ENCODE measurements at places on chromosomes 4 and X.

GRCh38 chr4:14069886-14070285, 442.4 kb upstream of the BOD1L1 start:
- no peak overlapping the region for H3K27ac ChIP-seq
- peaks cover 7% of the 10 kb centered on the region for H3K27me3 ChIP-seq
- H3K36me3 ChIP-seq = no peaks in the 10 kb centered on the region
- DNase-seq = no peak
- H3K4me1 ChIP-seq = no peaks in the 10 kb centered on the region

DNA sequence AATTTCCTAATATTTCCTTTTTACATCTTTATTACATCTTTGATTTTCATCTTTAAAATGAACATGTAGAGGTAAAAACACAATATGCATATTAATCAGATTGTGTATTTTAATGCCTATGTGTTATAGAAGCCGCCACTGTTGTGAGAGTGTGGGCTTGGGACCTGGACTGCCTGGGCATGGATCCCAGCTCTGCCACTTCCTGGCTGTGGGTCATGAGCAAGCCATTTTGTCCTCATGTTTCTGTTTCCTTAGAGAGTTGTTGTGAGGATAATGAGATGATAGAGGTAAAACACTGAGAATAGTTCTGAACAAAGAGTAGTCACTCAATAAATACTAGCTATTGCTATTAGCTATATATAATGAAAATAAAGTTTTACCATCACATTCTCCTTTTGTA, 38.4 kb upstream of the SCOC start:
- H3K4me3 ChIP-seq = no peak overlapping the region
- H3K36me3 ChIP-seq = no peaks in the 10 kb centered on the region
- no peak overlapping the region for H3K27ac ChIP-seq
- H3K4me1 ChIP-seq = peaks cover 10% of the 10 kb centered on the region
- no peaks in the 10 kb centered on the region for H3K27me3 ChIP-seq

- no peaks in the 10 kb centered on the region for H3K4me1 ChIP-seq
- H3K4me3 ChIP-seq = no peak overlapping the region
- H3K36me3 ChIP-seq = peaks cover 53% of the 10 kb centered on the region
- no peak for DNase-seq
- H3K27ac ChIP-seq = no peak overlapping the region
Measured at GRCh38 chrX:125439194-125439849, 119.7 kb downstream of the TEX13C start.

GRCh38 chrX:12329476-12329875, 191.2 kb downstream of the FRMPD4 start:
- H3K27ac ChIP-seq = no peak overlapping the region
- no peaks in the 10 kb centered on the region for H3K27me3 ChIP-seq
- no peaks in the 10 kb centered on the region for H3K4me1 ChIP-seq
- no peak overlapping the region for H3K4me3 ChIP-seq

DNA sequence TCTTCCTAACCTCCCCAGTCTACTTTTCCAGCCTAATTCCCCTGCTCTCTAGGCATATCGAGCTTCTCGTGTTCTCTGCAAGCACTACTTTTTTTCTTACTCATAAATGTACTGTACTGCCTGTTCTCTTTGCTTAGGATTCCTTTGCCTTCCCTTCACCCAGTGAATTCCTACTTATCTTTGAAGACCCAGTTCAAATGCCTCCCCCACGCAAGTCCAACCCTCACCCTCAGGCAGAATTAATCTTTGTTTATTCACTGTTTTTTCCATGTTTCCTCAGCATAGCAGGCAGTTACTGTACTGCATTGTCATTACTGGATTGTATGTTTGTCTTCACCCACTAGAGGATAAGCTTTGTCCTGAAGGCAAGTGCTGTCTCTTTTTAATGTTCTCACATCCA, 287.7 kb downstream of the BMPR1B start:
- H3K36me3 ChIP-seq = no peaks in the 10 kb centered on the region
- no peaks in the 10 kb centered on the region for H3K27me3 ChIP-seq
- no peak overlapping the region for H3K27ac ChIP-seq
- peaks cover 9% of the 10 kb centered on the region for H3K4me1 ChIP-seq
- DNase-seq = no peak

DNA sequence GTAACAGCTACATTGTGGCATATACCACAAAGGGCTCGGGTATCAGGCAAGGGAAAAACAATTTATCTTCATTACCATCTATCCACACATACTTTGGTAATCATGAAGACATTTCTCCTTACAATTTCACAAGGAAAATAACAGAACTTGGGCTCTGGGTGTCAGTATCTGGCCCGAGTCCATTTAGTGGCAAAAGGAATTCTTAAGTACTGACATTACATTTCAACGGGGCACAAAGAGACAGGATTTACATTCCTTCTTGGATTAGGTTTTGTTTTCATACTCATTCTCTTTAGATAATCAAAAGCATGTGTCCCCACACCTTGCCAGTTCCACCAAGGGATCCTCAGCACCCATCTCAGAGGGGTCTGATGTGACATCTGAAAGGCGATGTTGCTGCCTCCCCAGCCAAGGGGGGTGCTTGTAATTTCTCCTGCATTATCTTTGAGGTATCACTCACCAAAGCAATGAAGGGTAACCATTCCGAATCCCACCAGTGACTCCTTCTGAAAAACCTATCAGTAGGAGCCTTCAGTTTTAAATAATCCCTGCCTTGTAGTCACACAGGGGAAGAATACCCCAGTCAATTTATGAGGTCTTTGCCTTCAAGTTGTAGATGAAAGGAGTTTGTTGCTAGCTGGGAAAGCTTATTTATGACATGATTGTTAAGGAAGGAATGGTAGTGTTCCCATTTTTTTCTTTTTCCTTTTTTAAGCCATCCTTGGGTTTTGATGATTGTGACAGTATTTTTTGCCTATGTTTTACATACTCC, 118.6 kb downstream of the PALLD start:
- H3K27ac ChIP-seq = peak overlapping the region; percentile 33
- peaks cover 41% of the 10 kb centered on the region for H3K4me1 ChIP-seq
- no peak overlapping the region for H3K4me3 ChIP-seq
- no peak for DNase-seq

DNA sequence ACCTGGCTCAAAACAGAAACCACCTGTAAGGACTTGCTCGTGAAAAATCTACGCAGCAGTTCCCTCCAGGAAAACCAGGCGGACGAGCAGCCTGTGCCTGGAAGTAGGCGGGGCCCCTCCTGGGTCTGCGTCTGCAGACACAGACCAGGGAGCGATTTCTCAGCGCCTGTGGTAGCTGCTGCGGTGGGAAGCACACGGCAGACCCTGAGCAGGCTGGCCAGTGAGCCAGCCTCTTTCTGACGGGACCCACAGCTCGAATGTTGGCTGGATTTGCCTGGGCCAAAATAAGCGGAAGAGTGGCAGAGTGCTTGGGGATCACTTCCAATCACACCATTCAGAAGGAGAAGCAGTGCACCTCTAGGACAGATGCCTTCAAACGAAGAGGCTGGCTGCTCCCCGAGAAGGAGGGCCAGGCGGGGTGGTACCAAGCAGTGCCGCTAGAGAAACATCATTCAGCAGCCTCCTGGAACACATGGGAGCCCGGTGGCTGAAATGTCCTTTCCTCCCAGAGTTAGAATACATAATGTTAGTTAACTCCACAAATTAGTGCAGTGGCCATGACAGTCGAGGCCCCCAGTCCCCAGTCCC, 85.9 kb downstream of the GATB start:
- H3K4me1 ChIP-seq = peaks cover 90% of the 10 kb centered on the region
- H3K4me3 ChIP-seq = peak overlapping the region; percentile 46
- peaks cover 4% of the 10 kb centered on the region for H3K36me3 ChIP-seq
- peak; percentile 65 for DNase-seq
- no peak overlapping the region for H3K27ac ChIP-seq
- no peaks in the 10 kb centered on the region for H3K27me3 ChIP-seq

- no peaks in the 10 kb centered on the region for H3K4me1 ChIP-seq
- H3K4me3 ChIP-seq = no peak overlapping the region
- no peak overlapping the region for H3K27ac ChIP-seq
- H3K27me3 ChIP-seq = no peaks in the 10 kb centered on the region
Measured at GRCh38 chr4:120446051-120446567, 379.5 kb upstream of the MAD2L1 start.

- no peak for DNase-seq
- H3K27ac ChIP-seq = peak overlapping the region; percentile 55
- H3K4me3 ChIP-seq = peak overlapping the region; percentile 85
- peaks cover 20% of the 10 kb centered on the region for H3K36me3 ChIP-seq
Measured at GRCh38 chr4:182918791-182919302, 1.7 kb upstream of the DCTD start.

GRCh38 chr4:122313006-122313646, 65.7 kb upstream of the ADAD1 start:
- no peaks in the 10 kb centered on the region for H3K4me1 ChIP-seq
- no peak overlapping the region for H3K4me3 ChIP-seq
- DNase-seq = no peak
- no peak overlapping the region for H3K27ac ChIP-seq
- peaks cover 24% of the 10 kb centered on the region for H3K36me3 ChIP-seq

- peak overlapping the region; percentile 95 for H3K27ac ChIP-seq
- no peaks in the 10 kb centered on the region for H3K27me3 ChIP-seq
- peaks cover 52% of the 10 kb centered on the region for H3K4me1 ChIP-seq
- H3K4me3 ChIP-seq = peak overlapping the region; percentile 40
- no peak for DNase-seq
Measured at GRCh38 chrX:71958281-71958675, 47.6 kb downstream of the NHSL2 start.

DNA sequence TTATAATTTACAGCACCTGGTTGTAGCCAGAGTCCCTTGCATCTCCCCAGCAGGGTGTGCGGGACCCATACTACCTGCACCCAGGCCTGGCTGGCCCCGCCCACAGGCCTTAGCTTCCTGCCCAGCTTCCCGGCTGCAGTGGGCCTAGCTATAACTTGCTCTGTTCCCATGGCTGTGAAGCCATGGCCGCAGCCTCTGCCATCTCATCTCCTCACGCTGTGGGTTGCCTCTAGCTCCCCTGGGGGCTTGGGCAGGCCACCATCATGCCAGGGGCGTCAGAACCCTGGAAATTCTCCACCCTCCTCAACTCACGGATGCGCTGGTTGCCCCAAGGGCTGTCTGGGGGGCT, 26.1 kb upstream of the SORBS2 start:
- H3K27ac ChIP-seq = peak overlapping the region; percentile 34
- no peak overlapping the region for H3K4me3 ChIP-seq
- H3K36me3 ChIP-seq = no peaks in the 10 kb centered on the region
- no peak for DNase-seq
- peaks cover 5% of the 10 kb centered on the region for H3K4me1 ChIP-seq

- H3K4me3 ChIP-seq = peak overlapping the region; percentile 33
- H3K27me3 ChIP-seq = no peaks in the 10 kb centered on the region
- DNase-seq = no peak
- H3K27ac ChIP-seq = peak overlapping the region; percentile 95
- H3K36me3 ChIP-seq = peaks cover 32% of the 10 kb centered on the region
- H3K4me1 ChIP-seq = peaks cover 63% of the 10 kb centered on the region
Measured at GRCh38 chrX:109710181-109710580, 22.9 kb downstream of the ACSL4 start.

DNA sequence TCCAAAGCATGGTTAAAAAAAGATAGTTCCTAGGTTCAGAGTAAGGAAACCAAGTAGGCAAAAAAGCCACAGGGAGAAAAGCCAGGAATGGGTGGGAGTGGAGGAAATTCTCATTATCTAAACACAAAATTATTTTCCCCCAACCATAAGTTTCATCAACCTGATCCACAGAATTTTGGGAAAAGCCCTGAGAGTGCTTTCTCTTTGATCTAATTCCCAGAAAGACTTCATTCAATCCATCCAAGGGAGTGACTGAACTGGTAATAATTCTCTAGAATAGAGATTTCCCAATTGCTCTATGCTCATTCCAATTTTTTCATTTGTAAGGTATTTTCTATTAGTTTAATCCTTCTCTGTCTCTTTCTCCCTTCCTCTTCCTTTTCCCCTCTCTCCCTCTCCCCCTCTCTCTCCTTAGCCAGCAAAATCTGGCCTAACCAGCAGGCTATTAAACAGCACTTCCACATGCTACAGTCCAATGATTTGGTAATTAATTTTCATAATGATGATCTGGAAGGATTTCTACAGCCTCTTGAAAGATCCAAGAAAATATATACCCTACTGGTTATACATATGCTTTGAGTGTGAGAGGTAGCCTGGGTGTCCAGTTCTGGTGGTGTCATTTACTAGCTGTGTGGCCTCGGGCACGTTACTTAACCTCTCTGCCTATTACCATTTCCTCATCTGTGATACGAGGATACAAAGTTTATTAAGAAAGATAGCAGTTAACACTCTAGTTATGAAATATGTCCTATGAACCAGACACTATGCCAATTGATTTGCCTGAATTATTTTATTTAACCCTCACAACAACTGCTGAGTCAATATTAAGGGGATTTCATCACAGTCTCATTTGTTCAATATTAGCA, 251.5 kb upstream of the RASGEF1B start:
- no peak for DNase-seq
- no peak overlapping the region for H3K27ac ChIP-seq
- peaks cover 8% of the 10 kb centered on the region for H3K27me3 ChIP-seq

- peak; percentile 20 for DNase-seq
- peaks cover 11% of the 10 kb centered on the region for H3K36me3 ChIP-seq
Measured at GRCh38 chr4:76546759-76547742, 112.0 kb downstream of the SHROOM3 start.

GRCh38 chrX:13472975-13473374, 96.4 kb upstream of the EGFL6 start:
- peak overlapping the region; percentile 0 for H3K4me3 ChIP-seq
- peaks cover 57% of the 10 kb centered on the region for H3K4me1 ChIP-seq
- no peak overlapping the region for H3K27ac ChIP-seq

DNA sequence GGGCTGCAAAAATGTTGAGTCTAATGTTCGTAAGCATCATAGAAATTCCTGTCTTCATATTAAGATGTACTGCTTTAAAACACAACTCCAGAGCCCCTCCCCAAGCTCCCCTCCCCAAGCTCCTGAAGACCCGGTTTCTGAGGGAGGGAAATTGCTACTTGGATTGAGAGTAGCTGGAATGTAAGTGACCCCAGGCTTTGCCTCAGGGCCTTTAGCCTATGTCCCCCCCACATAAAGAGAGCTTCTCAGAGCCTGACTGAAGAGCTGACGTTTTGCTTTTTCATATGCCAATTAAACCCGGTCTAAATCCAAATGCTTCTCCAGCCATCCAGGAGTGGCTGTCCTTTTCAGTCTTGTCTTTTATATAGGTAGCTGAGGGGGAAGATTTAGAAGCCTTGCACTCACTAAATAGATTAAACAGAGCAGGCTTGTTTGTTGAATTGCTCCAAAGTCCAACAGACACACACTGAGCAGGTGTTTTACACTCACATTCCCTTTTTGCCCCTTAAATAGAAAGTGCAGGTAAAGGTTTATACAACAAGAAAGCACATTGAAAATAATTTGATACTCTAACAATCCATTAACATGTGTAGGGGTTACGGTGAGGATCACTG, 19.6 kb downstream of the ARX start:
- peaks cover 47% of the 10 kb centered on the region for H3K36me3 ChIP-seq
- no peak overlapping the region for H3K4me3 ChIP-seq
- no peak for DNase-seq

GRCh38 chr4:136713140-136713539, 819.2 kb downstream of the PCDH18 start:
- no peaks in the 10 kb centered on the region for H3K36me3 ChIP-seq
- H3K4me1 ChIP-seq = no peaks in the 10 kb centered on the region
- peaks cover 4% of the 10 kb centered on the region for H3K27me3 ChIP-seq
- no peak overlapping the region for H3K27ac ChIP-seq

- no peaks in the 10 kb centered on the region for H3K36me3 ChIP-seq
- no peaks in the 10 kb centered on the region for H3K27me3 ChIP-seq
- DNase-seq = no peak
- H3K4me1 ChIP-seq = no peaks in the 10 kb centered on the region
- no peak overlapping the region for H3K27ac ChIP-seq
Measured at GRCh38 chr4:73751166-73751565, 10.8 kb downstream of the CXCL8 start.

- no peak for DNase-seq
- no peak overlapping the region for H3K4me3 ChIP-seq
- no peak overlapping the region for H3K27ac ChIP-seq
Measured at GRCh38 chr4:35534962-35535361, 709.4 kb downstream of the ARAP2 start.

Data from nephron progenitor cell (in vitro differentiated cells).